ENCODE measurements at places on chromosomes 2 and 18.

- no peak for DNase-seq
These were observed 30.9 kb downstream of the NOL10 start for GRCh38 chr2:10658914-10659257.

DNA sequence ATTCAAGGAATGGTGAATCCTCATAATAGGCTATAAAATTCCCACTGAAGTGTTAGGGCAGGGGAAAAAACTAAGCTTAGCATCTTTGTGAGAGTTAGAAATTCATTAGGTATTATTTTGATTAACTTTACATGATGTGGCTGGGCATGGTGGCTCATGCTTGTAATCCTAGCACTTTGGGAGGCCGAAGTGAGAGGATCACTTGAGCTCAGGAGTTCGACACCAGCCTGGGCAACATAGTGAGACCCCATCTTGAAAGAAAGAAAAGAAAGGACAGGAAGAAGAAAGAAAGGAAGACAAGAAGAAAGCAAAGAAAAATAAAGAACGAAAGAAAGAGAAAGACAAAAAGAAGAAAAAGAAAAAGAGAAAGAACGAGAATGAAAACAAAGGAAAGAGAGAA, 40.0 kb downstream of the SNRPD1 start:
- no peak for DNase-seq

DNA sequence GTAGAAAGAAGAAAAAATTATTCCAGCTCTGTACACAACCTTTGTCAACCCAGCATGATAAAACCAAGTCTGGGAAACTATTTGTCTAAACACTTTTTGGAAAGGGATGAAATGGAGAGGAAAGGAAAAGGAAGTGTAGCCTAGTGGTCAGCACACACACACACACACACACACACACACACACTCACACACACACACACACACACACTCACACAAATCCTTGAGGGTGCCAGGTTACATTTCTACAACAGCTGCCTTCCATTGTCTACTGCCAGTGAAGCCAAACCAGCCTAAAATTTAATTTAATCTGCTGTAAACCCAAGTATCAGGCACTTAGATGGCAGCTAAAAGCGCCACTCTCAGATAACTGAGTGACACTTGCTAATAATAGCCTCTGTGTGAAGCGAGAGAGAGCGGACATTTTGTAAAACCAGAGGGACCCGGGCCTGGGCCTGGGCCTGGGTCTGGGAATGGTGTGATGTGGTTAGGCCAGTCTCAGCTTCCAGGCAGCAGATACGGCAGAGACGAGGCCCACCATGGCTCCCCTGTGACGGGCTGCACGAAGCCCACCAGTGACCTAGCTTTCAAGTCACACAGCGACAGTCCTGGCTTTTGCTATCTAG, 32.4 kb downstream of the BCL11A start:
- DNase-seq = no peak

DNA sequence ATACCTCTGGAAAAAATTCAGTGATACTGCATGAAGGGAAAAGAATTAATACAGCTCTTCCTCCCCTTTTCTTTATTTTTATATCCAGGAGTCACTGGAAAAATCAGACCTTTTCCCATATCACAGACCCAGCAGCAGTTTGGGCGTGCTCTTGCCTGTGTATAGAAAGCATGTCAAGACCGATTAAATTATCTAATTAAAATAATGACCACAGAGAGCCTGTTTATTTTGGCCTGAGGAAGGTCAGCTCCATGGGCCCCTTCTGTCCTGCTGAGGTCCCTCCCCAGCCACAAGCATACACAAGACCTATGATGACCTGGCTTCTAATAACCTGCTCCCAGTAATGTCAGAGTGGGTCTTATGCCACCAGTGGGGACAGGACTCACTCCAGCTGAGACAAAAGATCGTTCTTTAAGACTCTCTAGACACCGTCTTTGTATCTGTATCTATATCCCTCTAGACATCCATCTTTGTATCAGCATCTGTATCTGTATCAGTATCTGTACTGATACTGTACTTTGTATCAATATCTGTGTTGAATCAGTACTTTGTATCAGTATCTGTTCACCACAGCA, 147.8 kb downstream of the VAPA start:
- DNase-seq = no peak

DNA sequence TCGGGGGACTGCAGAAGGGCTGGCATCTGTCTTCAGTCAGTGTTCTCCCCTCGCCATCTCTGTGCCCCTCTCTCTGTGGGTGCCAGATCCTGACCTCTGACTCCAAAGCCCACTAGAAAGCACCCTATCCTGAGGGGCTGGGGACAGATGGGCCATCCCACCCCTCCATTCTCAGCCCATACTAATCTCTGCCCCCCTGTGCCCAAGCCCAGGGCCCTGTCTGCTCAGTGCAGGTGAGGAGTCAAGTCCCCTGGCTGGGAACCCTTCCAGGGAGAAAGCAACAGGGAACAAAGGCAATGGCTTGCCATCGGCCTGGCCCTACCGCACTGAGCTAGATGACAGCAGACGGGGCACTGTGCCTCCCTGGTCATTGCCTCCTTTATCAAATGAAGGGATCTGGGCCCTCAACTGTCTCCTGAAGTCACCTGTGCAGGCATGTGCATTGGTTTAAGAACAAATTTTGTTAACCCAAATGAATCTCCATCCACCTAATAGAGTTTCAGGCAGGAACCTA, 42.7 kb upstream of the ID2 start:
- no peak for DNase-seq

- no peak for DNase-seq
These were observed 282.4 kb downstream of the MEIS1 start for GRCh38 chr2:66717218-66717905.

GRCh38 chr18:22285361-22286140, 116.2 kb downstream of the GATA6 start:
- DNase-seq = no peak

GRCh38 chr2:191296083-191297006, 51.1 kb downstream of the MYO1B start:
- no peak for DNase-seq

- no peak for DNase-seq
These were observed 91.2 kb downstream of the MTA3 start for GRCh38 chr2:42659609-42660008.

DNA sequence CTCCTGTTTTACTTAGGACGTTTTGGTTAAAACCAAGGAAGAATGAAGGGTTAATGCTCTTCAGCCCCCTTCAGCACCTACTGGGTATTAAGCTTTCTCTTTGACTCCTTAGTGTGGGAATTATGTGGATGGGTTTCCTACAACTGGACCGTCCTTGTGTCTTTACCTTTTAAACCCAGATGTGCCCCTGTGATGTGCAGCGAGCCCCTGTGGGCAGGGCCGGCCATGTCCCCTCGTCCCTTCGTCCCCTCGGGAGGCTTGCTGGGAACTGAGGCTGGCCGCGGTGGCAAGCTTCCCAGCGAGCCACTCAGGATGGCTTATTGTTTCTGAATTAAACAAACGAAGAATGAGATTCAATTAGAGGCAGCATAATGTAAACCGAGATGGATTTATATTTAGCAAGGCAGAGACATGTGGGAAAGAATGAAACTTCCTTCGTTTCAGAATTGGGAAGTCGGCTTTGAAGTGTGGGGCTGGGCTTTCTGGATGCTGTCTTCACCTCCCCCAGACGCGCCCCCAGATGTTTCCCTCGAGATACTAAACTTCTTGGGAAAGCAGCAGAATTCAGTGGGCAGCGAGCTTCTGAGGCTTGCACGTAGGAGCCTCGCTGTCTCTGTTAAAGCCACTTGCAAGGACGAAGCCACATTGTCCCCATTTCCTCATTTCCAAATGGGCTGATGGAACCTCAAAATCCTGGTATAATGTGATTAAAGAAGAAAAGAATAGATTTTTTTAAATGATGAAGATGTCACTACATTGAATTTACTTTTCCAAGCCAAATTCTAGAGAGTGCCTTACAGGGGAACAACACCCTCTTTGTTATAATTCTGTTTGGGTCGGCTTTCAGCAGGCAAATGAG, 146.0 kb downstream of the VAPA start:
- no peak for DNase-seq

Measured in ACHN (cell line).